Colonic mucosa (tissue), 4 donors: ENCODE measurements at places on chromosomes 16 and 17. TPM values are rescaled to one million over a fixed set of nuclear protein-coding genes. Genes with fewer than 3 reads are reported as not detected.
A peak's percentile ranks its signal among the peaks of the same experiment; 100 is the strongest.

Gene TP53TG3C
- total RNA-seq, result not detected

DNA sequence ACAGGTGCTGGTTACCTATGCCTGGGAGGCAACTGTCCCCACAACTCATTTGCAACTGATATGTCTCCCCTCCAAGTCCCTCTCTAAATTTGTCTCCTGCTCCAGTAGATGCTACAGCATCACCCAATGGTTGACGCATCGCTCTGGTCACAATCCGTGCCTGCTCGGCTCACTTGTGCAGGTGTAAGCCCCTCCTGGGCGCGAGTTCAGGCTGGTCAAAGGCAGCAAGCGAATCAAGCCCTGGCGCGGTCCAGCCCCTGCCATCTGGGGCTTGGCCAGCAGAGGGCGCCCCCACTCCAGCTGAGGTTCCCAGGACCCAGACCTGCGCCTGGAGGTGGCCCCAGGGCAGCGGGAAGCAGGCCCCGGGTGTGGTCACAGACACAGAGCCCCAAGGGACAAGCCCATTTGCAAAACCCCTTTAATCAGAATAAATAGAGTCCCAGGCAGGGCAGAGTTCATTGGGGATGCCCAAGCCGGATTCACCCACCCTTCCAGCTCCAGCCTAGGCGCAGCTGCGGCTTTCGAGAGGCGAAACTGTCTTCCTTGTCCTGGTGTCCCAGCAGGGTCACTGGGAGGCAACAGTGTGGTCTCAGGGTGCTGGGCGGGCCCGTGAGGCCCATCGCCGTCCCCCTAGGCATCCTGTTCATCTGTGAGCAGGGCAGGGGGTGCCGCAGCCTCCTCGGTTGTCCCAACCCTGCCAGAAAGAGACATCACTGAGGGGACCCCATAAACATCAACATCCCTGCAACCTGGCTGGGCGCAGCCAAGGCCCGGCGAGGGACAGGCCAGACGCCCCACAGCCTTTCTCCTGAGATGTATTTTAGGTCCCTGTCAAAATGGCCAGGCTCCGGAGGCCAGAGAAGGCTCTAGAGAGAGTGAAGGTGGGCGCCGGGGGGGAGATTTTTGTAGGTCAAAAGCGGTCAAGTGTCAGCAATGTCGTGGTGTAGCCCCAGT is 15.8 kb downstream of the TMC6 start:
- peak; percentile 86 for DNase-seq

DNA sequence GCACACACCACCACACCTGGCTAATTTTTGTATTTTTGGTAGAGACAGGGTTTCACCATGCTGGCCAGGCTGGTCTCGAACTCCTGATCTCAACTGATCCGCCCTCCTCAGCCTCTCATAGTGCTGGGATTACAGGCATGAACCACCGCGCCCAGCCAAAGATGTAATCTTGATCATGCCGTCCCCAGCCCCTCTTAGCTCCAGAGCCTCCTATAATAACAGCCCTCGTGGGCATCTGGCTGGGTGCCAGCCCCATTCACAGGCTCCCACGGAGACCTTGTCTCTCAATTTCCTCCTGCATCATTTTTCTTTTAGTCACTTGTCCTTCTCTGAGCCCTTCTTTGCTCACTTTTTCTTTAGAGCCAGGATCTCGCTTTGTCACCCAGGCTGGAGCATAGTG is 94.2 kb downstream of the KATNIP start:
- DNase-seq, result no peak

DNA sequence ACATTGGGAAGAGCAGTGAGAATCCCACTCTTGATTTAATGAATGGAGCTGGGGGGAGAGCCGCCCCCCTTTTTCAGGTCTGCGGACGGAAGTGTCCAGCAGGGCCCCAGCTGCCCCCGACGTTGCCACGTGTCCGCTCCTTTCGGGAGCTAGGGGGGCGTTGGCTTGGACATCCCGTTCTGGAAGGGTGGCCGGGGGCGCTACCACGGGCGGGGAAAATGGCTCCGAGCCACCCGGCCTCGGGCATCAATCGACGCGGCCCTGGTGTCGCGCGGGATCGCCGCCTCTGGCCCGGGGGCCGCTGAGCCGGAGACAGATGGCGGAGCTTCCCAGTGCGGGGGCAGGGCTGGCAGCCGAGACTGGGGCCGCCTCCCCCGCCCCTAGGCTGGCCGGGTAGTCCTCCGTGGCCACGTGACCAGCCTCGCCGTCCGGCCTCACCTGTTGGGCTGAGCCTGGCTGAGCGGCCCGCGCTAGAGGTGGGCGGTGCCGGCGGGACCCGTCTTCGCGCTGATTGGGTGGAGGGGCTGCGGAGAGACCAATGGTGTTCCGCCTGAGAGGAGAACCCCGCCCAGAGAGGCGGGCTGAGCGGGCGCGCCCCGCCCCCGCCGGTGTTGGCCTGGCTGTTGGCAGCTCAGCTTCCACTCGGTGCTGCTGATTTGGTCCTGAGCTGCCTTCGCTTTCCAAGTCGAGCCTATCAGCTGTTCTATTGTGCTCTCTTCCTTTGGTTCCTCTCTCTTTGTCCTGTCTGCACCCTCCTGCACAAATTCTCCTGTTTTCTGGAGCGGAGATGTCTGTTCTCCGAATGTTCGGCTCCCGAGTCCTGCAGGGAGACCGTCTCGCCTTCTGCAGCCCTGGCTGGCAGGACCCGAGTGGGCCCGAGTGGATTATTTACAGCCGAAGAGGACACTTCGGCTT is 8.3 kb downstream of the HS3ST3B1 start:
- peak; percentile 88 for DNase-seq

DNA sequence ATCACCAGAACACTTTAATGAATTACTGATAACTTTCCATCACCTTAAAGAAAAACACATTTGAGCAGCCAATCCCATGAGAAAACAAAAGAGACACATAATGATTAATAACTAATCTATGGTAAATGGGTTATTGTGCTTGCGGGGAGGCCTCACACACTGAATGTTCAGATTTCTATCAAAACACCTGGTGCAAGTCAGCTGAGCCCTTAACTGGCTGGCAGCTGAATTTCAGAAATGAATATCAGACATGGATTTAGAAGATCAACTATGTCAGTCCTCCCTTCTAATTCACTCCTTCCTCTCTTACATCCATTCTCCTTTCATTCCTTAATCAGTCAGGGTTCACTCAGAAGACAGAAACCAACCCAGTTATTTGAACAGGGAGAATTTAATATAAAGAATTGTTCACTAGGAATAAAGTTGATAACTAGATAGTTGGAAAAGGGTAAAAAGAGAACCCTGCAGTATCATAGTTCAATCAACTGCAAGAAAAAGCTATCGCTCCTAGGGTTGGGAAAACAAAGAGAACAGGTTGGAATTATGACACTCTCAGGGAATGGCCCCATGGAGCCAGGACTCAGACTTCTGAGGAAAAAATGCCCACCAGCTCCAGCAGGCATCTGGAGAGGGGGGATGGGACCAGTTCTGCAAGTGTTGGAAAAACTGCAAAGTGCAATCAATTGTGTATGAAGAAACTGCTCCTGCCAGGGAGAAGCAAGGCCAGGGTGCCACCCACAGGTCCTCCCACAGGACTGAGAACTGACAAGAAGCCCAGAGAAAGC is 577.1 kb upstream of the CDH5 start:
- DNase-seq, result no peak

Gene IGFALS
- total RNA-seq, result 5.7 TPM

DNA sequence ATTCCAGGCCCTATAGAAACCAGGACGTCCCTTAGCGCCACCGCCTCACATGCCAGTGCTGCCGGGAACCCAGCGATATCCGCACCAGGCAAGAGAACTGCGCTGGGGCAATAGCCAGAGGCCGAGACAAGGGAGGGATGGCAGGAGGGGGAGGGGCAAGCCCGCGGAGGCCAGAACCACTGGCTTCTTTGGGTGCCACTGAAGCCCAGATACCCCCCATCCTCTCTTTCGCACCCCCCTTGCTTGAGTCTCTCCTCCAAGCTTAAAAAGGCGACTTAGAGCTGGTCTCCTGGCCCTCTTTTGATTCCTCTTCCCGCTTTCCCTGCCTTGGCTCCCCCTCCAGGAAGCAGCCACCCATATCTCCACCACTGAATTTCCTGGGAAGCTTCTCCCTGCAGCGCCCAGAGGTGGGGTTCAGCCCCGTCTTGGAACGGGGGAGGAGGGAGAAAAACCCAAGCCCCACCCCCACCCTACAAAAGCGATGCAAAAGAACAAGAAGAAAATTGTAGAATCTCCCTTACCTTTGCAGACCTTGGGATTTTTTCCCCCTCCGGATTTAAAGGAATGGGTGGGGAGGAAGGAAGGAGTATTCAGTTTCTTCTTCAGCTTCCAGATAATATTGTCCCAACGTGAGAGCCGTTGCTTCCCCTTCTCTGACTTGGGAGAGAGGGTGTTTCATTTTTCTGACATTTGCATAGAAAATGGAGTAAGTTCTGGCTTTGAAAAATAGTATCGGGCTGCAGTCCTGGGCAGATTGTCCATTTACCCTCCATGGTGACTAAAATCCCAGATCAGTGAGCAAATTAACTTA is 622 bp downstream of the HOXB6 start:
- DNase-seq, result peak; percentile 82

GRCh38 chr17:16298140-16298662 is 55.1 kb downstream of the CENPV start:
- DNase-seq, result peak; percentile 56

Gene FBXL19
- 44.8 TPM for total RNA-seq

- peak; percentile 40 for DNase-seq
These were observed 874 bp downstream of the WWP2 start for GRCh38 chr16:69762814-69763598.

DNA sequence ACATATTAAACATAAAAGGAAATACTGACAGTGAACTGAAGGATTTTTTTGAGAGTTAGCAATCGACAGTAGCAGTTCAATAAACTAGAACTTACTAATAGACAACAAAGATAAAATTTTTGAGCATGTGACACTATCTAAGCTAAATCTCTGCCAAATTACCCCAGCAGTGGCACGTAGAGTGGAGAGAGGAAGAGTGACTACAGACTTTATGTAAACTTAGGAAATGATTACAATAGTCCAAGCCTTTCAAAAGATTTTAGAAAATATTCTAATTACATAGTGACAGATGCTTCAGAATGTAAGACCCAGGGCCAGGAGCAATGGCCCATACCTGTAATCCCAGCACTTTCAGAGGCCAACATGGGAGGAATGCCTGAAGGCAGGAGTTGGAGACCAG is 52.4 kb downstream of the CFDP1 start:
- no peak for DNase-seq

DNA sequence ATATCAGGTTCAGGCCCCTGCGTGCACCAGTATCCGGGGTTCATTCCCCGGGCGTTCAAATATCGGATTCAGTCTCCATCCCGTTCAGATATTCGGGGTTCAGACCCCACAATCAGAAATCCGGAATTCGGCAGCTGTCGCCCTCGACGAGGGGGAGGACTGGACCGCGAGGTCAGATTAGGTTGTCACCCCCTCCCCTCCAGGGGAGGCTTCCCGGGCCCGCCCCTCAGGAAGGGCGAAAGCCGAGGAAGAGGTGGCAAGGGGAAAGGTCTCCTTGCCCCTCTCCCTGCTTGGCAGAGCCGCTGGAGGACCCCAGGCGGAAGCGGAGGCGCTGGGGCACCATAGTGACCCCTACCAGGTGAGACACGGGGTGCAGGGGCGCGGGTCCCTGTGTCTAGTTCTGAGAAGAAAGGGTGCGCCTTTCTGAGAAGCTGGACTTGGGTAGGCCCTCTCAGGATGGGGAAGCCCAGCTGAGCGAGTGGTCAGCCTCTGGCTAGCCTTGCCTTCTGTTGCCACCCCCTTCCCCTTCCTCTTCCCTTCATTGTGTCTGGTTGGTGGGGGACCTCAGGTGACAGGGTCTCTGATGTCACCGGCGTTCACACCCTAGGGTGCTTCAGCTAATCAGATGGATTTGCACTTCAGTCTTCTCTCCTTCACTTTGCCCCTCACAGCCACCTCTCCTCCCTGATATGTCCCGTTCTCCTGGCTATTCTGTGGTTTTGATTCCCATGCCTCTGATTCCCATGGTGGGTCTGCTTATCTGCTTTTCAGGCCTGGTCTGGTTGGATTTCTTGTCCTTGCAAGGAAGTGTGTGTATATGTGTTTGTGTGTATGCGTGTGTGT is 844 bp downstream of the TAOK2 start:
- no peak for DNase-seq

Gene KRT20
- total RNA-seq, result 1,735 TPM

GRCh38 chr17:15909481-15909991 is 35.4 kb upstream of the ADORA2B start:
- no peak for DNase-seq

DNA sequence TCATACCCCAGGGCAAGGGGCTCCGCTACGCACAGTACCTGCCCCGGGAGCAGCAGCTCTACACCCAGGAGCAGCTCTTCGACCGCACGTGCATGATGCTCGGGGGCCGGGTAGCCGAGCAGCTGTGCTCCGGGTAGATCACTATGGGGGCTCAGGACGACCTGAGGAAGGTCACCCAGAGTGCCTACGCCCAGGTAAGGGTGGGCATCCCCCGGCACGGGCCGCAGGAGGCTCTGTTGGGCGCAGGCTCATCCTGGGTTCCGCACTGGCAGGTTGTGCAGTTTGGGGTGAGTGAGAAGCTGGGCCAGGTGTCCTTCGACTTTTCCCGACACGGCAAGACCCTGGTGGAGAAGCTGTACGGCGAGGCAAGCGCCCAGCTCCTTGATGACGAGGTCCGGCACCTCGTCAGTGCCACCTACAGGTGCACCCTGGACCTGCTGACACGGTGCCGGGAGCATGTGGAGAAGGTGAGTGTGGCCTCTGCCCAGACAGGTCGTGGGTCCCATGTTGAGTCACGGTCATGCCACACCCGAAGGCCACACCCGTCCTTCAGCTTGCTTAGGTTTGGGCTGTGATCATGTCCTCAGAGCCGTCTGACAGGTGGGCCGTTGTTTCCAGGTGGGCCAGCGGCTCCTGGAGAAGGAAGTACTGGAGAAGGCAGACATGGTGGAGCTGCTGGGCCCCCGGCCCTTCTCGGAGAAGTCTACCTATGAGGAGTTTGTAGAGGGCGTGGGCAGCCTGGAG is 19.3 kb downstream of the DBNDD1 start:
- DNase-seq, result no peak

DNA sequence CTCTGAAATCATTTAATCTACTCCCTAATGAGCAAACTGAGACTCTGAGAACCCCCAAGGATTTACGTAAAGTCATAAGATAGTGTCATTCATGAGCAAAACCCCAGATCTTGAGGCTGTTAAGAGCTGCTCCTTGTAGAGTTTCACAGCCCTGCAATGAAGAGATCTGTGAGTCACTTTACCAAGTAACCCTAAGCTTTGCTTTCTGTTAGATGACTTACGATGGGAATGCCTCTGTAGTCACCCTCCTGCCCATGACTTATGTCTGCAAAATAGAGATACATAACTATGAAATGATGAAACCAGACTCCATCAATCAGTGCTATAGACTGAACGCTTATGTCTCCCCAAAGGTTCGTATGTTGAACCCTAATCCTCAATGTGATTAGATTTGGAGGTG is 117.7 kb downstream of the HS3ST3A1 start:
- no peak for DNase-seq

GRCh38 chr17:73342050-73342522 is 30.3 kb upstream of the CDC42EP4 start:
- peak; percentile 47 for DNase-seq

Gene HAS3
- total RNA-seq, result 19.9 TPM

Gene CBX2
- total RNA-seq, result 4.0 TPM

- DNase-seq, result no peak
These were observed 29.5 kb upstream of the CFAP20 start for GRCh38 chr16:58158725-58159124.

Gene TNK1
- 22.6 TPM for total RNA-seq
